ENCODE measurements at places on chromosomes 13 and 19.
A peak's percentile ranks its signal among the peaks of the same experiment; 100 is the strongest.

GRCh38 chr13:24652359-24652758, 27.8 kb upstream of the ATP12A start:
- DNase-seq: no peak

GRCh38 chr13:106336668-106337067, 198.8 kb downstream of the EFNB2 start:
- no peak for DNase-seq

GRCh38 chr19:50759886-50760285, 10.4 kb upstream of the GPR32 start:
- DNase-seq: peak; percentile 29

DNA sequence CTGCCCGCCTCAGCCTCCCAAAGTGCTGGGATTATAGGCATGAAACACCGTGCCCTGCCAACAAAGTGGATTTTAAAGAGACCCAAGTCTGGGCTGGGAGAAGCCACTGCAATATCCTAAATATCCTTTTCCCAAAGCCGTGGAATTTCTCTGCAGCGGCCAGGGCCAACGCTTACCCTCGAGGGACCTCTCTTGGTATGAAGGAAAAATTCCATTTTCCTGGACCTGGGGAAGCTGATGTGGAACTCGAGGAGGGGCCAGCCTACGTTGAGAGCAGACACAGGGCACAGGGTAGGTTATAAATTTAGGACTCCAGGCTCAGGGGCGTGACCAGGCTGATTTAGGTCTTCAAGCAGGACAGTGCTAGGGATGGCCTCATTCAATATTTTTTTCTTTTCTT, 17.7 kb upstream of the UPF1 start:
- no peak for DNase-seq

- no peak for DNase-seq
Observed at GRCh38 chr13:43551897-43552456, 234.8 kb downstream of the ENOX1 start.

DNA sequence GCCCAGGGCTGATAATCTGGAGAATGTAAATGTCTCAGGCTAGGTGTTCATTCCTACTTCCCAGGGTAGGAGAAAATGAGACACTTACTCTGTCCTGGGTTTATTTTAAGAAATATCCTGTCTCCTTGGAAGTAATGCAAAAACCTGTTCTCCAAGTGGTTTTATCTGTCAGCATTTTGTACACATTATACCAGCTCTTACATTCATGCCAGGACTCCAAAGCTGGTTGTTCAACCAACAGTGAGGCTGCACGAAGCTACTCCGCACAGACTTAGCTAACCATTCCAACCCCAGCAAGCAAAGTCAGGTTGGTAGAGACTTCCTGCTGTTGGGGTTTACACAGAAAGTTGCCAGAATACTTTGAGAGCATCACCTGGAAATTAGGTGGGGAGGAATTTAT, 55.6 kb downstream of the SLC7A1 start:
- DNase-seq: no peak

DNA sequence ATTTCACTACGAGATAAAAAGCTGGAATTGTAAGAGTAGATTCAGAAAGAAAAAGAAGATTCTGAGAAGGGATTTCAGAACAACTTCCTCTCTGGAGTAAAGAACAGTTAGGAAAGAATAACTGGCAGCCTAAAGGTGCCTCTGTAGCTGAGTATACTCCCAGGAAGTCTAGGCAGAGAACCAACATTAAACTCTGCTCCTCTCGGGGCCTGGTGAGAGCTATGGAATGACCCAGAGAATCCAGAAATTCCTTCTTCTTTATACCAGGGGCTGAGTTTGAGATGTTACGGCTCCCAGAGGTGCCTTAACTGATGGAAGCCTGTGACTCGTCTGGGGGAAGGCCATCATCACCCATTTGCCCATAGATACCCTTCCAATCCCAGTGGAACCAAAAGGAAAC, 39.1 kb downstream of the FAM216B start:
- no peak for DNase-seq

GRCh38 chr13:109785892-109786450, 412 bp downstream of the IRS2 start:
- DNase-seq: no peak

- DNase-seq: no peak
Observed at GRCh38 chr13:26020891-26021290, 30.9 kb downstream of the SHISA2 start.

DNA sequence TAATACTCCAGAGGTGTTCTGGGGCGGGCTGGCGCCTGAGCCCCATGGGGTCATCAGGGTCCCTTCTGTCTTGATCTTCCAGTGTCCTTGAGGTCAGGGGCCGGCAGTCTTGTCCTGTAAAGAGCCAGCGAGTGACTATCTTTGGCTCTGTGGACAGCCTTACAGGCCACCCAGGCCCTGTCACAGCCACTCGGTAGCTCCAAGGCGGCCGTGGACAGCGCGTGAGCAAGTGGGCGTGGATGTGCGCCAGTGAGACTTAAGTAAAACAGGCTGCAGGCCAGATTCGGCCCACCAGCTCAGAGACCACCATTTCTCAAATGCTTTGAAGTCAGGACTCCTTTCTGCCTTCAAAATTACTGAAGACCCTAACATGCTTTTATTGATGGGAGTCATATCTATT, 3.7 kb downstream of the ZNF444 start:
- DNase-seq: no peak

GRCh38 chr13:98480915-98481877, 95.7 kb downstream of the STK24 start:
- DNase-seq: no peak

DNA sequence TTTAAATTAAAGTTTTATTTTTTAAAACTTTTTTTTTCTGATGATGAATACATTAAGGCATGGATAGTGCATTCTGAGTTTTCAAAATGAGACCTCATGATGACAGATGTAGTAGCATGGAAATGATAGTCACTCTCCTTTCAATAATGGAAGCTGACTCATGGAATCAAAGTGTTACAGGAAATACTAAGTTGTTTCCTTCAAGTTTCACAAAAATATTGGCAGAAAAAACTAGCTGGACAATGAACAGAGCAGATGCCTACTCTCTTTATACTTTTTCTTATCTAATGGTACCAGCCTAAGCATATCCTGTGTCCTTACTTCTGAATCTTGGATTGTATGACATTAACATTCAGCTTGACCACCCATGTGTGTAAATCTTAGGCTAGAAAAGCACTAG, 1337.3 kb downstream of the PCDH9 start:
- no peak for DNase-seq

GRCh38 chr13:73063166-73063565, 4.4 kb downstream of the KLF5 start:
- no peak for DNase-seq

GRCh38 chr13:99226513-99226912, 25.9 kb downstream of the UBAC2 start:
- DNase-seq: no peak

DNA sequence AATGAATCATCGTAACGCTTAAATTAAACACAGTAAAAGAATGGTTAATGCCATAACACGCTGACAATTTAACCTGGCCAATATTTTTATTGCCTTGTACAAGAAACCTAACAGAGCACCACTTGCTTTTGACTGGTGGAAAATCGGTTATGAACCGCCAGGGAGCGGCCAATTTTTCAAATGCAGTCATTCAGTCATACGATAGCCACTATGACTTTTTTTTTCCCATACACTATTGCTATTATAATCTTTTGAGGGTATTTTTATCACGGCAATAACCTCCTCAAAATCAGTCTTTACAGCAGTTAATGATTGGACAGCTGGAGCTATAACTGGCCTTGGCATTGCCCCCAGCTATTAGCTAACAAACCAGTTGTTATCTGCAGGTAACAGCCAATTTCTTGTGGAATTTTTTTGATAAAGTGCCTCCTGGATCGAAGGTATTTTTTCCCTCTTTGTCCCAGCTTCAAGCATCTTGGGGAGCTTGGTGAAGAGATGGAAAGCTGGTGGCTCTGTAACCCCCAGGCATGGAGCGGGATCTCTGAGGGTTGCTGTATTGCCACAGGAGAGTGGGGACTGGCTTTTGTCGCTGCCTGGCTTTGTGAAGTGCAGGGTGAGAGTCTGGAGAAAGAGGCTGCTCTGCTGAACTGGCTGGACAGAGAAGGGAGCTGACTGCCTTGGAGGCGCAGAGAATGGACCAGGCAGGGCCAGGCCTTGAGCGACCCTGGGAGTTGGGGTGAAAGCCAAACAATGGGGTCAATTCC, 198.4 kb upstream of the ZNF536 start:
- no peak for DNase-seq

DNA sequence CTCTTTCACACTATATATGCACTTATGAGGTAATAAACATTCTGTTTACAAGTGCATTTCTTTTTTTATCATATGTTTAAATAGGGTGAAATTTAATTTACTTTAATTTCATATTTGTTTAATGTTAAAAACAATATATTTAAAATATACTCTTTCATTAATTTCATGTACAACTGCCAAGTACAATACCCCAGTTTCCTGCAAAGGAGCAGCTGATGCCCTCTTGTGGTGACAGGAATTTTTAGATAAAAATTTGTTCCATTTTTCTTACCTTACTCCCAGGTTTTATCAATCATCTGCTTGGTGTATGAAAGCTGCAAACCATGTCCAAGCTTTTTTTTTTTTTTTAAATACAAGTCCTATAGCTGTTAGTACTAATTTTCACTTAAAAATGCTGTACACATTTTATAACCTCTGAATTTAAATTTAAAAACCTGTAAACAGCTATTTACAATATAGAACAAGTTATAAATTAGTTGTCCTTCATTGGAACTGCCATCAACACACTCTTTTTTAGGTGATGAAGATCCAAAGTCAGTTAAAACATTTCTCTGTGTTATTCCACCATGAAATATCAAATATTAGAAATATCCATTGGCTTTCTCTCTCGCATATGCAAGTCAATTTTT, 4.9 kb downstream of the PCDH20 start:
- DNase-seq: peak; percentile 26

DNA sequence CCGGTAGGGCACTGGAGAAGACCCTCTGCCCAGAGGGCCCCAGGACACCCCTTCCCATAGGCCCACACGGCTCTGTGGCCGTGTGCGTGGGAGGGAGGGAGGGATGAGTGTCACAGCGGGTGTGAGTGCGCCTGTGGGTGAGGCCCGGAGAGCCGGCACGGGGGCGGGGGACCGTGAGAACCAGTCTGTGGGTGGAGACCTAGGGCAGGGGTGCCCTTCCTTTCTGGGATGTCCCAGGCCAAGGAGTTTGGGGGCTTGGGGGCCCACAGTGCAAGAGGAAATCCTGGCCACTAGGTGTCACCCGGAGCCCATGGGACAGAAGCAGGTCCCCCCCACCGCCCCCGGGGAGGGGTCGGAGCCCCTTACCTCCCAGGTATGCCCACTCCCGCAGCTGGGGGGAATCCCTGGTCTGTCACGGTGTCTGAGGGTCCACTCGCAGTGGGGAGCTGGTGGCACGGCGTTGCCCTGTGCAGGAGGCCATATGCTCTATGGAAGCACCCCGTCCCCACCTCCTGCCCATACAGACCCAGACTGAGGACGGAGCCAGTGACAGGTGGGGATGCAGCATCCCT, 16.0 kb upstream of the SLC7A10 start:
- peak; percentile 38 for DNase-seq

DNA sequence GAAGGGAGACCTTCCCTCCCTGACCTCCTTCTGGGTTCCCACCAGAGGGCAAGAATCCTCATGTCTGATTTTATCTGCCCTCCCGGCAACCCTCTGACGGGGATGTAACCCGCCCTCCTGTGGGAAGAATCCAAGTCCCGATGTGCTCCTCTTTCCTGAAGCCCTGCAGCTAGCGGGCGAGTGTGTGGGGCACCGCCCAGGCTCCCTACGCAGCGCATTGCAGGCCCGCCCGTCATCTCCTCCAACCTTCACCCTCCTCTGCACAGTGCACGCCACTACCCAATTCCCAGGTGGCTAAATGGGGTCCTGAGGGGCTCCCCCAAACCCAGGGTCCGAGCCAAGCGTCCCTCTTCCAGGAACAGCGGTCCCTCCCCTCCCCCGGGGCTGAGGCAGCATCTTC, 7.3 kb downstream of the LAIR1 start:
- no peak for DNase-seq

DNA sequence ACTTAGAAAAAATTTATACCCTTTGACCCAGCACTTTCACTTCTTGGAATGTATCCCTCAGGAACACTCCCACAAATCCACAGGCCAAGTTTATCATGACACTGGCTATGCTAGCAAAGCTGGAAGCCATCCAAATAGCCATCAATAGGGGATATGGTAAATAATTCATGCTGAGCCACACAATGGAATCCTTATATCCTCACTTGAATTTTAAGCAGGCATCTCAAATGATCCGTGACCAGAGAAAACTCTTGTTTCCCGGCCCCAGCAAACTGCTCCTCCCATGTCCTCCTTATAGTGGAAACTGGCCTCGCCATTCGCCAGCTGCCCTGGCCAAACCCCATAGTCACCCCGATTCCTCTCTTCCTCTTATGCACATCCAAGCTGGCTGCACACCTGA, 37.6 kb downstream of the GRIK5 start:
- no peak for DNase-seq

Measured in KBM-7 (cell line).